ENCODE measurements at places on chromosomes 6 and 20. TPM values are rescaled to one million over a fixed set of nuclear protein-coding genes. Genes with fewer than 3 reads are reported as not detected.

Gene MMS22L
- total RNA-seq: 6.7 TPM

DNA sequence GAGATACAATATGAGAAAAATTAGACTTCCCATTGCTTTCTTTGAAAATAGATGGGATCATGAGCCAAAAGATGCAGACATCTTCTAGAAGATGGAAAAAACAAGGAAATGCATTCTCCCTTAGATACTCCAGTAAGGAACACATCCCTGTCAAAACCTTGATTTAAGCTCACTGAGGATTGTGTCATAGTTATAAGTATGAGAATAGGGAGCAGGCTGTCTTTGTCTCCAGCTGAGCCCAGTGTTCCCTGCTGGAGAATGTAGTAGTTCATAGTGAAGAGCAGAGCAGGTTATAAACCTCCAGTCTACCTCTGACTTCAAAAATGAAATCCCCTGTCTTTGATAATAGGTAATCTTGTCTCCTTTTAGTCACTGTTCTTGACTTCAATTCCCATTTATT lies 589.9 kb downstream of the PHF3 start:
- DNase-seq: no peak

- no peak for DNase-seq
Observed at GRCh38 chr6:108868647-108869046, 20.4 kb downstream of the ARMC2 start.

DNA sequence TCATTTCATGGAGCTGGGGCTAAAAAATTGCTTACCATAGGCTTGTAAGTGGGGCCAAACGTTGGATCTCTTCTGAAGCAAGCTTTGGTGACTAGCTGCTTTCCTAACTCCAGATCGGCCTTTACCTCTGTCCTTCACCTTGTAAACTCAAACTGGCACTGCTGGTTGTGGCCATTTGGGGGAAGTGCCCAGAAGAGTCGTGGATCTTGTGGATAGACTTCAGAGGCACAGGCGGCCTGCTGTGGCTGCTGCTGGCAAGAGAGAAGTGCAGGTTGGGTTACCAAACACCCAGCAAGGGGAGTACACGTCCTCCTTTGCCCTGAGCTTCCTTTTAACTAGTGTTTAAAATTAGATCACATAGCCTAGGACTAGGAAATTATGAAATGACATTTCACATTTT lies 36.8 kb upstream of the KLHL31 start:
- DNase-seq: no peak

GRCh38 chr6:143394389-143394788 lies 56.1 kb downstream of the ADAT2 start:
- no peak for DNase-seq

Measured in ovary (tissue), 10 donors.